Vagina (tissue), 2 donors: ENCODE measurements at places on chromosomes 16 and 17. TPM values are rescaled to one million over a fixed set of nuclear protein-coding genes. Genes with fewer than 3 reads are reported as not detected.

The NT5C gene
- 98.5 TPM for total RNA-seq

The ADAD2 gene
- total RNA-seq = not detected

The RPTOR gene
- total RNA-seq = 38.3 TPM

- no peak for DNase-seq
- H3K27me3 ChIP-seq = no peaks in the 10 kb centered on the region
- no peak overlapping the region for H3K27ac ChIP-seq
- H3K4me1 ChIP-seq = peaks cover 4% of the 10 kb centered on the region
Observed at GRCh38 chr17:81126281-81127132, 38.8 kb upstream of the PVALEF start.

DNA sequence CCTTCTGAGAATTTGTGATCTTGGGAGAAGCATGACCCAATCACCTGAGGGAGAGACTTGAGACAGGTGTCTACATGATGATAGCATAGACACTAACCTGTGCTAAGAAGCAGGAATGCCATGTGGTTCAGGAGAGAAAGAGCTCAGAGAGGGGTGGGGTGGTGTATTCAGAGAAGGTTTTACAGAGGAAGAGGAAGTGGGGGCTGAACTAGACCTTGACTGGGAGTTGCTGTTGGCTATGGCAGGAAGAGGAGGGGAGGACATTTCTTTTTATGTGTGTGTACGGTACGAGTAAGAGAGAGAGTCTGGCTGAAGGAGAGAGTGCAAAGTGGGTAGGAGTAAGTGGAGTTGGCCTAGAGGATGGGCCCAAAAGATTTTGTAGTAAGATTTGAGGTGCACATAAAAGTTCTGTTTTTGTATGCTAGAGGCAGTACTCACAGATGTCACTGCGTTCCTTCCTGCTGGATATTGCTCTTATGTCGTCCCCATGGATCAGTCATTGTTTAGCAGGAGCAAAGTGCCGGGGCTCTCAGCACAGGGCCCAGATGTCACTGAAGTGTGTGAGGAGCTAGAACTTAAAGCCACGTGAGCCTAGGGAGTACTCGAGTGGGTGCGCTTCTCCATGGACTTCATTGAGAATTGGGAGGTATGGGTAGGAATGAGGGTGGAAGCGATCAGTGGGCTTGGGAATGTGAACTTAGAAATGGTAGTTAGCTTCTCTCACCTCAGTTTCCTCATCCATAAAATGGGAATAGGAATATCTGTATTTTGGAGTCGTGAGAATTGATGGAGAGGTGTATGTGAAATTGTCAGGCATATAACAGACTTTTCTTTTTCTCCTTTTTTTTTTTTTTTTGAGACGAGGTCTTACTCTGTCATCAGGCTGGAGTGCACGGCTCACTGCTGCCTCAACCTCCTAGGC lies 22.1 kb downstream of the SLC7A6 start:
- H3K36me3 ChIP-seq = no peaks in the 10 kb centered on the region
- DNase-seq = no peak
- no peak overlapping the region for H3K4me3 ChIP-seq
- H3K27ac ChIP-seq = peak overlapping the region; percentile 79
- no peaks in the 10 kb centered on the region for H3K27me3 ChIP-seq
